ENCODE measurements at places on chromosomes 13 and 19. TPM values are rescaled to one million over a fixed set of nuclear protein-coding genes. Genes with fewer than 3 reads are reported as not detected.

DNA sequence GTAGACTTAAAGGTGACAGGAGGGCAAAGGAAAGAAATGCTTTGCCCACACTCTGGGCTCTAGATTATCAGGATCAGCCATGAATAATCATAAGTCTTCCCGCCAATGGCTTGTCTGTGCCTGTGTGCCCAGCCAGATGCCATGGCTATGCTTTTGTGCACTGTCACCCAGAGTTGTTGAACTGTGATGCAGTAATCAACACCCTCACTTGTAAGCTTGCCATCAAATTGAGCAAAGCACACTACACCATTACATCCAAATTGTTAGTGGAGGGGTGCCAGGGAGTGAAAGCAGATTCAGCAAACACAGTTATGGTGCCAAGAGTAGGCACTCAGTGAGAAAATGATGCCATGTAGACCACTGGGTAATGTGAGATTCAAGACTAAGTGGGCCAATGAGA is 845.3 kb upstream of the MIR17HG start:
- DNase-seq, result no peak

DNA sequence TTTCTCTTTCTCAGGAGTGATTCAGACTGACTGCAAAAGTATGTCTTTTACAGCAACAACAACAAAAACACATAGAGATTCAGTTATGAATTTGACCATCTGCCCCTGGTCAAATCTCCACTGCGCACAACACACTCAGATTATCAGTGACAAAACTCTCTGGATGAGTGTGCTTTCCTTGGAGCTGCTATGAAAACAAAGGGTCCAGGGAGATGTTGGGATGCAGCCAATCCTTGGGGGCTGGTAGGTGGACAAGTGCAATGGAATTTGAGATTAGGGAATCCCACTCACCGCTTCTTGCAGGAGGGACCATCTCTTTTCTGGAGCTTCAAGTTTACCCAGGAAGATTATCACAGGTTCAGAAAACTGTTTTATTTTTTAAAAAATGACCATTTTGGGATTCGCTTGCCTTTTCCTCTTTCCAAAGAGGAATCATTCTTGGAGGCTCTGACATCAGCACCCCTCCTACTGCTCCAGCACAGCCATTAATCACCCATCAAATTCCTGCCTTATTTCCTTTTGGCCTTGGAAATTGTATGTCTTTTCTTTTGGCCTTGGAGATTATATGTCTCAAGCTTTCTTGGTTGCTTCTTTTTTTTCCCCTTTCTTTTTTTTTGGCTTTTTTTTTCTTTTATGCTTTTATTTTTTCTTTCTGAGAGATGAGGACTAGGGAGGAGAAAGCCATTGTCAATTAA is 311.8 kb downstream of the TSHZ3 start:
- DNase-seq, result no peak

DNA sequence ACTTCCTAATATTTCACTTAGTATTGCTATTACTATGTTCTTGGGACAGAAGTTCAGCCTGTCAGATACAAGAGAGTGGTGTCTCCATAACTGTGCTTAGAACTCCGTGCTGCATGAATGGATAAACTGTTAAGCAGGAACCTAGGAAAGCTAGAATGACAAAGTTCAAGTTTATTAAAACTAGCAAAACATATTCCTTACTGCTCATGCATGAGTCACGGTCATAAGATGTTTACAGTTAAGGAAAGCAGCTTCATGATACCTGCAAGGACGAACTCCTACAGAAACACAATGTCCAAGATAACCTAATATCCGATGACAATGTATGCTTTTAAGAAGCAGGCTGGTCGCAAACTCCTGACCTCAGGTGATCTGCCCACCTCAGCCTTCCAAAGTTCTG is 6.0 kb upstream of the ZNF765 start:
- DNase-seq, result peak; percentile 39

DNA sequence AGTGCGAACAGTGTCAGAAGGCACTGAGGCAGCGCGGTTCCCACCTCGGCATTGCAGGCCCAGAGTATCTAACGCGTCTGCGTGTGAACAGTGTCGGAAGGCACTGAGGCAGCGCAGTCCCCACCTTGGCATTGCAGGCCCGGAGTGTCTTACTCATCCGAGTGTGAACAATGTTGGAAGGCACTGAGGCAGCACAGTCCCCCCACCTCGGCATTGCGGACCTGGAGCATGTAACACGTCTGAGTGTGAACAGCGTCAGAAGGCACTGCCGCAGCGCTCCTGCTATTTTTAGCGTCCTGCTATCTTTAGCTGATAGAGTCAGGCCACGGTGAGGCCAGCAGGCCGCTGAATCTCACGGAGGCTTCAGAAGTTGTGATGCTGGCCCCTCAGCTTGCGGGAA is 39.6 kb downstream of the ATP11A start:
- no peak for DNase-seq

GRCh38 chr13:39913928-39914327 is 258.5 kb downstream of the COG6 start:
- peak; percentile 57 for DNase-seq

- DNase-seq, result no peak
These were observed 23.1 kb upstream of the EIF3G start for GRCh38 chr19:10142701-10143375.

- DNase-seq, result peak; percentile 36
These were observed 63.4 kb upstream of the C1QTNF9B start for GRCh38 chr13:23960566-23961156.

GRCh38 chr13:100195568-100195967 is 106.7 kb downstream of the PCCA start:
- DNase-seq, result no peak

DNA sequence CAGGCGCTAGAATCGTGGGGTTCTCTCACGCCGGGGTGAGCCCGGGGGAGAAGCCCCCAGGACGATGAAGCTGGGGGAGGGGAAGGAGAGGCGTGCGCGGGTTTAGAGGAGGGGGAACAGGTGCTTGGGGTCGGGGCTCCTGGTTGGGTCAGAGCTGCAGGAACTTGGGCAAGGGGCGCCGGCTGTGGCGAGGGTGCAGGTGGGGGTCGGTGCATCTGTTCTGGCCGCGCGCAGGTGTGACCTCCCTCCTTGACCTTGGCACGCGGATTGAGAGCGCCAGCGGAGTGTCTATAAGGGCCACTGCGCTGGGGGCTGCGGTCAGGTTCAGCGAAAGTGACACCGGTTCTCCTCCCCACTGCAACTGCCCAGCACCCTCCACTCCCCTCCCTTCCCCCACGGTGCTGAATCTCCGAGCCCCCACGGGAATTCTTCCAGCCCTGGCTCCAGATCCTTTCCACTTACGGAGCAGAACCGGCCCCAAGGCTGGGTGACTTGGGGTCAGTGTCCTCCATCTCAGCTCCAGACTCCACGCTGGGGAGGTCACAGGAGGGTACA is 618 bp downstream of the TMEM38A start:
- no peak for DNase-seq

DNA sequence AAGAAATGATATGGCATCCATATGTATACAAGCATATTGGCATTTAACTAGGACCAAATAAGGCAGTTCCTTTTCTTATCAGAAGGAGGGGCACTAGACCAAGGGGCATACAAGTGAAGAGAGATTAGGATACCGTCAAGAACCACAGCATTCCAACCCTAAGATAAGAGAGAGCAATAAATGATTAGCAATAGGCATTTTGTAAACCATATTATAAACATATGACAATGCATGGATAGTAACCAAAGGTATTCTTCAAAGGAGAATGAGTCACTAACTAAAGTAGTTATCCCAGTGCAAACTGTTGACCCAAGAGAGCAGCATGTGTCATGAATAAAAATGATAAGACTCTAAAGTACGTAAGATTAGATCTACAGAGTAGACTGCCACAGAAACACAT is 500.9 kb upstream of the HTR2A start:
- DNase-seq, result peak; percentile 40

- no peak for DNase-seq
These were observed 1.4 kb upstream of the SBSN start for GRCh38 chr19:35529241-35530218.

DNA sequence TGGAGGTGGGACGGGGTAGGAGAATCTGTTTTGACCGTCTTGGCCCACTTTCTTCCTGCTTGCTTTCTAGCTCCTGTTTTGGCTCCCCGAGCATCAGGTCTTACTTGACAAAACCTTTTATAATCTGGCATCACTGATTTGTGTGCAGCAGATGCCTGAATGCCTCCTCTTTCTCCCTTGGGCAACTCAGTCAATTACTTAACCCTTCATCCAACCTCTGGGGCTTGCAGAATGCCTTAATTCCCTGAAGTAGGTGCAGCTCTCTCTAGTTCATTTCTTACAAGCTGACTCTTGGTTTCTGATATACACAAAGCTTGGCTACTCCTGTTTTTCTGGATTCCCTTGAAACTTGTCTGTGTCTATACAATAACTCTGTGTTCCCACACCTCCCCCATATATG is 5.7 kb upstream of the NUP58 start:
- DNase-seq, result no peak

- no peak for DNase-seq
These were observed 7.6 kb upstream of the SLC7A10 start for GRCh38 chr19:33233056-33233873.

DNA sequence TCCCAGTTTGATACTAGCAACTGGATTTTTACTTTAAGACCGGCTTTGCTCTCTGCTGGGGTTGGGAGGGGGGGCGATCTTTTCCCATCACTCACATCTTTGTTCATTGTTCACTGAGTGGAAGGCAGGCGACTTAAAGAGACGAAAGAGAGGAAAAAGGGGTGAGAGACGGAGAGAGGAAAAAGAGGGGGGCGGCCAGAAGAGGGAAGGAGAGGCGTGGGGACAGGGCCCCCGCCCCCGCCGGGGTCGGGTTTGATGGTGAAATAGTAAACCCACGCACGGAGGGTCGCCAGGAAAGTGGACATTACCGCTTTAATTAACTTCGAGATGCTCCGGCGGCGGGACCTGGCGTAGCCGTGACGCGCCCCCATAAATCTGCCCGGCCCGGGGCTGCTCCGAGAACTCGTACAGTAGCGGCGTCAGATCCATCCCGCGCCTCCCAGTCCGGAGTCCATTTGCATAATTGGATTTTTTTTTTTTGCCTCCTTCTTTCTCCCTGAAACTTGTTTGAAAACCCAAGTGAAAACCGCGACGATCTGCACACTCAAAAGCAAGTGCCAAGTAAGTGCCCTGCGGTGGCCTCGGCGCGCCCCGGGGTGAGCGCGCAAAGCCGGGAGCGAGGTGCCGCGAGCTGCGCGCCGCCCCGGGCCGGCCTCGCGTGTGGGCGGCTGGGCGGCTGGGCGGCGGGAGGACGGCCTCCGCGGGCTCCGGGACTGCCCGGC is 143.9 kb upstream of the ZNF536 start:
- DNase-seq, result no peak

- DNase-seq, result no peak
These were observed 3.9 kb downstream of the FFAR1 start for GRCh38 chr19:35351411-35352176.

GRCh38 chr19:21586311-21587116 is 81.1 kb downstream of the ZNF429 start:
- no peak for DNase-seq

GRCh38 chr13:113457510-113457909 is 4.2 kb upstream of the ADPRHL1 start:
- DNase-seq, result no peak

DNA sequence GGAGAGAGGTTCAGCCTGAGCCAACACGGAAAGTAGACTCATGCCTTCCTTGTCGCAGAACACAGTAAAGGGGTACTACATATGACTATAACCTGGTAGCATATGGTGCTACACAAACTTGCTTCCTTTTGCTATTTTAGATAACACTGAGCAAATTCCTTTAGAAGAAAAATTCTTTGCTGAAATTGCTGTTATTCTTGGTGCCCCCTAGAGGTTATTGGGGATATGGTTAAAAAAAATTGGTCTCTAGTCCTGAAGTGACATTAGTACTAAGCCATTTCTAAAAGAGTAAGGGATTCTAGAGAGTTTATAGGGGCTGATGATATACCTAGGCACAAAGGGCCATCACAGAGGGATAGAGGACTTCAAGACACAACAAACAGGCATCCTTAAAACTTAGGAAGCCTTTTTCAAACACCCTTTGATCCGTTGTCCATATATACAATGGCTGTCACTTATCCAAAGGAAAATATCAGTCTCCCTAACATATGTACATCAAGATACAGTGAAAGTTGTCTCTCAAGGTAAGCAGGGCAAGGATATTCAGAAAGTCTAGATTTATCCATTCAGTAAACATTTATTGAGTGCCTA is 13.9 kb upstream of the HS6ST3 start:
- DNase-seq, result peak; percentile 22

DNA sequence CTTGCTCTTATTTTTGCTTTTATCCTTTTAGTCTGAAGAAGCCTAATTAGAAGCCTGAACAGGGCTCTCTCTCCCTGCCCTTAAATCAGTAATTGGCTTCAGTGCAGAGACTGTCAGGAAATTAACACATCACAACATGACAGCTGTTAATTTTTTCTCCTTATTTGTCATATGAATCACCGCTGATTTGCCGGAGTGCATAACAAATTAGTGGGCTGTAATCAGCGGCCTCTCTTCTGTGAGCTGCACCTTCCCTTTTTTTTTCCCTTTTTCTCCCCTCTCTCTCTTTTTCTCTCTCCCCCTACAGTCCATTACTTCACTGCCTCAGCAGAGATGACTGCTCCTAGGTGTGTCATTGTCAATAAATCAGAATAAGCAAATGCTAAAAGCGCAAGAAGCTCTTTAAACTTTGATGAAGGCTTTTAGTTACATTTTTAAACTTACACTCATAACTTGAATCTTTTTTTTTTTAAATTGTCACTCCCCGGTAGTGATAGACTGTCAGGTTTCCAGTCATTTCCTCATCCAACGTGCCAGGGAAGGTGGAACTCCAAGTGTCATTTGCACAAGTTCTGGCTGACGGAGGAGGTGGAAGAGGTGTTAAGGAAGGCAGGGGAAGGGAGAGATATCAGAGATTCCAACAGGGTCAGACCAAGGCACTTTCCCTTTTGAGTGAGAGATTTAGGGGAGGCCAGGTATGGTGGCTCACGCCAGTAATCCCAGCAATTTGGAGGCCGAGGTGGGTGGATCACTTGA is 197.1 kb upstream of the TSHZ3 start:
- DNase-seq, result no peak

The RDH8 gene
- total RNA-seq, result not detected

The ADGRE1 gene
- not detected for total RNA-seq

The GPC6 gene
- total RNA-seq, result 17.0 TPM

The PLPPR2 gene
- 25.1 TPM for total RNA-seq

The CCDC70 gene
- not detected for total RNA-seq

The NR2C2AP gene
- total RNA-seq, result 19.7 TPM

The STOML3 gene
- not detected for total RNA-seq

The URAD gene
- total RNA-seq, result not detected

The S1PR4 gene
- total RNA-seq, result not detected

The TSHZ3 gene
- 14.3 TPM for total RNA-seq

The PLPP2 gene
- total RNA-seq, result not detected

The GALP gene
- not detected for total RNA-seq

The CAPN12 gene
- not detected for total RNA-seq

The PIN1 gene
- 189 TPM for total RNA-seq

The DNAJC3 gene
- total RNA-seq, result 41.4 TPM

The CGB7 gene
- 1.5 TPM for total RNA-seq

The CYP4F8 gene
- total RNA-seq, result not detected

All from LHCN-M2 (cell line).